Tibial artery (tissue), 4 donors: ENCODE measurements at places on chromosomes 5 and 9.

GRCh38 chr9:73152953-73153352 lies 1.3 kb downstream of the ANXA1 start:
- peak overlapping the region; percentile 55 for H3K4me3 ChIP-seq
- no peaks in the 10 kb centered on the region for H3K36me3 ChIP-seq
- no peaks in the 10 kb centered on the region for H3K27me3 ChIP-seq
- H3K27ac ChIP-seq, result peak overlapping the region; percentile 79
- H3K4me1 ChIP-seq, result peaks cover 55% of the 10 kb centered on the region

DNA sequence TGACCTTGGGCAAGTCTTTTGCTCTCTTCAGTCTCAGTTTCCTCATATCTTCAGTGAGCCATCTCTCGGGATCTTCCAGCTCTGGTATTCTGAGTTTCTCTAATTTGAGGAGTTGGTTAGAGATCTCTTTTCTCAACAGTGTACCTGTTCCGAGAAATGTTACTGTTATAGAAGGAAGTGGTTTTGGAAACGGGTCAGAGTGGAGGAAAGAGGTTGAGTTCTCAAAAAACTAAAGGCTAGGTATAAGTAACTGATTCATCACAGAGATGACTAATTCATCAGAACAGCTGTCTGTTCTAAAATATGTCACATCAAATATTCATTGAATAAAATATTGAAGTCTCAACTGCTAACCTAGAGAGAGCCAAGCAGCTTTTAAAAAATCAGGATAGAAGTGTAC lies 106.6 kb downstream of the PALM2AKAP2 start:
- no peaks in the 10 kb centered on the region for H3K36me3 ChIP-seq
- no peaks in the 10 kb centered on the region for H3K27me3 ChIP-seq
- peaks cover 26% of the 10 kb centered on the region for H3K4me1 ChIP-seq
- no peak for DNase-seq

- H3K4me1 ChIP-seq, result peaks cover 17% of the 10 kb centered on the region
- H3K4me3 ChIP-seq, result no peak overlapping the region
- no peak for DNase-seq
- H3K36me3 ChIP-seq, result peaks cover 27% of the 10 kb centered on the region
- H3K27ac ChIP-seq, result no peak overlapping the region
Measured at GRCh38 chr5:109350537-109351270, 59.1 kb downstream of the PJA2 start.

DNA sequence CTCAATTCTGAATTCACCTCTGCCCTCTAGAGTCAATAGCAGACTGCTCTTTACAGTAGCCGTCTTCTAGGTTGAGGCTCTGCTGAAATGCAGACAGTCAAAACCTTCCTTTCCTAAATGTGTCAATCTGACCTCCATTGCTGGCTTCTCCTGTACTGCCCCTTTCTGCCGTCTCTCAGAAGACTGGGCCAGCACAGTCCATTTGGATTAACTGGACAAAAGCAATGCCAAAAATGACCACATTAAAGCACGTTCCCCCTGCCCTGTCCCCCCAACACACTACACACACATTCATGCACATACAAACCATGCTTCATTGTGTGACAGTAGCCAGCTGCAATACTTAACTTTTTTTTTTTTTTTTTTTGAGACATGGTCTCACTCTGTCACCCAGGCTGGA lies 130.2 kb upstream of the LIFR start:
- H3K36me3 ChIP-seq, result no peaks in the 10 kb centered on the region
- DNase-seq, result no peak
- H3K4me3 ChIP-seq, result no peak overlapping the region

- H3K27ac ChIP-seq, result peak overlapping the region; percentile 94
- H3K27me3 ChIP-seq, result no peaks in the 10 kb centered on the region
- no peaks in the 10 kb centered on the region for H3K36me3 ChIP-seq
- DNase-seq, result no peak
Measured at GRCh38 chr5:139636207-139636792, 11.8 kb upstream of the CXXC5 start.

DNA sequence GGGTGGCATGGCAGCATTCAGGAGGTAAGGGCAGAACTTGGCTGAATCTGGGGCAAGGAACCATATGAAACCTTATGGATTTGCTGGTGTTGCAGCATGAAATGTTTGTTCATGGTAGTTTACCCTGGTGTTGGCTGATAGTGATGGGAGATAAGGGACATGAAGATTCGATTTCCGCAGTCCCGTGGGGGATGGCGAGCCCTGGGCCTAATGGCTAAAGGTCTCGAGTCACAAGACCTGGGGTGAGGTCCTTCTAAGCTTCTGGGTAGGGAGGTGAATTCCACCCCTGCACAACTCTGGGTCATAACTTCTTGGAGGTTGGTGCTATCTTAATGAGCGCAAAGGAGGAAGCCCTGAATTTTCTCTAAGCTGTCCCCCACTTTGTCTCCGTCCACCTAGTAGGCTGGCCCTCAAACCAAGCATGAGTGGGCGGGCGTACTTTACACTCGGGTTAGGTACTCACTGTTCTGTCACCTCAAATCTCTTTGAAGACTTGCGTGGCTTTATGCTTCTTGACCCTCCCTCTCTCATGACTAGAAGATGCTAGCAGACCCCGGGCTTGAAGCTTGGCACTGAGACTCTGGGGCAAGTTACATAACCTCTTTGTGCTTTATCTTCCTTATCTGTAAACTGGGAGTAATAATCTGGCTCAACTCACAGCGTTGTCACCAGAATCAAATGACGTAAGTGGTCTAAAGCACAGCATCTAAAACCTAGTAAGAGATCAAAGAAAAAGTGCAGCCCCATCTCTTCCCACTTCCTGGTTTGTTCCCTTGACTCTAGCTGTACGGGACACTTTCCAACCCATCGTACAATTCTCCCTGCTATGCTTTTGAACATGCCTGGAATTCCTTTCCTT lies 72.5 kb downstream of the BASP1 start:
- no peak overlapping the region for H3K27ac ChIP-seq
- no peaks in the 10 kb centered on the region for H3K4me1 ChIP-seq
- no peaks in the 10 kb centered on the region for H3K36me3 ChIP-seq
- H3K4me3 ChIP-seq, result no peak overlapping the region

DNA sequence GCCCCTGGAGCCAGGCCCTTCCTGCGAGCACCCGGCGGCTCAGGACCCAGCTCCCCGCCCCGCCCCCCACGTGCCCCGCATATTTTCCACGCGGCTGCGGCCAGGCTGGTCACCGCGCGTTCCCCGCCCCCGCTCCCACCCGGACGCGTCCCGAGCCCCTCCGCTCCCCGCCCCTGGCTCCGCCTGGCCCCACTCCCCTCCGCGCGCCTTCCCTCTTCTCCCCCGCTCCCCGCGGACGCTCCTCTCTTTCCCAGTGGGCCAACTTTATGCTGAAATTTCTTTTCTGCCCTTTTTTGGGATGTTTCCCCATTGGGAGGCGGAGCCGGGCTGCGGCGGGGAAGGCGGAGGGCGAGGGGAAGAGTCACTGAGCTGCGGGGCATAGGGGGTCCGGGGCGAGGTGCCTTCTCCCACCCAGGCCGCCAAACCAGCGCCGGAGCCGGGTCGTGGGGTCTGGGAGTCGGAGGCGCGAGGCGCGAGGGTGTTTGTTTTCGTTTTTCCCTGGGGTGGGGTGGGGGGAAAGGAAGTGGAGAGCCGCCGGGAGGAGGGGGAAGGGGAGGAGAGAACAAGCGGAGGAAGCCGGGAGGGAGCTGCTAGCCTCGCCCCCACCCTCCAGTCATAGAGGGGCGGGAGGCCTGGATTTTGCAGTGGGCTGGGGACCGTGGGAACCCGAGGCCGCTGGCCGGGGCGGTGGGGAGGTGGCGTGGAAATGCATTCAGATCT lies 1.0 kb upstream of the TPM2 start:
- peaks cover 22% of the 10 kb centered on the region for H3K4me1 ChIP-seq
- no peaks in the 10 kb centered on the region for H3K27me3 ChIP-seq
- H3K27ac ChIP-seq, result peak overlapping the region; percentile 96
- peak overlapping the region; percentile 94 for H3K4me3 ChIP-seq

GRCh38 chr5:132296412-132297016 lies 2.3 kb downstream of the SLC22A4 start:
- H3K4me3 ChIP-seq, result no peak overlapping the region
- H3K27me3 ChIP-seq, result no peaks in the 10 kb centered on the region
- H3K4me1 ChIP-seq, result no peaks in the 10 kb centered on the region
- DNase-seq, result no peak
- H3K27ac ChIP-seq, result no peak overlapping the region

GRCh38 chr5:94473936-94474335 lies 144.5 kb downstream of the KIAA0825 start:
- H3K4me3 ChIP-seq, result no peak overlapping the region
- H3K36me3 ChIP-seq, result peaks cover 4% of the 10 kb centered on the region
- no peak overlapping the region for H3K27ac ChIP-seq
- no peak for DNase-seq

GRCh38 chr5:58224221-58224620 lies 235.7 kb downstream of the PLK2 start:
- peak overlapping the region; percentile 50 for H3K27ac ChIP-seq
- DNase-seq, result no peak
- no peaks in the 10 kb centered on the region for H3K4me1 ChIP-seq
- no peaks in the 10 kb centered on the region for H3K27me3 ChIP-seq
- H3K36me3 ChIP-seq, result no peaks in the 10 kb centered on the region
- H3K4me3 ChIP-seq, result no peak overlapping the region

DNA sequence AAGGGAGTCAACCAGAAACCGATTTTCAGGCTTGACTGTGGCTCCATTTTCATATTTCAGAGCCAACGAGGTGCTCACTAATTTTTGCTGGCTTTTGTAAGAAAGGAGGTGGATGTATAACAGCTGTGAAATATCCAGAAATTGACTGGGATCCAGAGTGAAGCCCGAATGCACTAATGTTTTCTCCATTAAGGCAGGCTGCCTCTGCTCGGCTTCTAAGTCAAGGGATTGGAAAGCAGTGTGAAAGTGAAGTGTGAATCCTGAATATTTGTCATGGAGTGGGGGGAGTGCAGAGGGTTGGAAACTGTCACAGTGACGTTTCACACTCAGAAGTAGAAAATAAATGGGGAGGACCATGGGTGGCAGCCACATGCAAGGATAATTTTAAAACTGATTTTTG lies 237.4 kb downstream of the GOLPH3 start:
- DNase-seq, result no peak
- no peak overlapping the region for H3K27ac ChIP-seq
- H3K27me3 ChIP-seq, result no peaks in the 10 kb centered on the region
- H3K4me3 ChIP-seq, result no peak overlapping the region

- H3K27ac ChIP-seq, result no peak overlapping the region
- peaks cover 20% of the 10 kb centered on the region for H3K4me1 ChIP-seq
- H3K27me3 ChIP-seq, result no peaks in the 10 kb centered on the region
- no peaks in the 10 kb centered on the region for H3K36me3 ChIP-seq
- H3K4me3 ChIP-seq, result no peak overlapping the region
- no peak for DNase-seq
Measured at GRCh38 chr5:138610918-138611677, 35.9 kb upstream of the HSPA9 start.

DNA sequence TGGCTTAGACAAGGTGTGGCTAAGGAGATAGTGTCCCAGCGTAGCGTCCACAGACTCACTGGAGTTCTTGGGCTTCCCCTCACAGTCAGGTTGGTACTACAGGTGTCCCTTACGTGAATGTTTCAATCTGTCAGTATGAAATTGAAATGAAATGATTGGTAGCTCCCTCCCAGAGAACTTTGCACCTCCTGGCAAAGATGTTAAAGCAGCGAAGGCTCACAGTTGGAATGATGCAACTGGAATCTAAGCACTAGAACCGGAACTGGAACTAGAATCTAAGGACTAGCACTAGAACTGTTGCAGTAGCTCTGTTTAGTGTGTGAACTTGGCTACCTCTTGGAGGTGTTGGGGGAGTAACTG lies 1.1 kb downstream of the SLC31A1 start:
- peak overlapping the region; percentile 85 for H3K27ac ChIP-seq
- no peaks in the 10 kb centered on the region for H3K4me1 ChIP-seq
- no peaks in the 10 kb centered on the region for H3K27me3 ChIP-seq
- H3K36me3 ChIP-seq, result no peaks in the 10 kb centered on the region
- H3K4me3 ChIP-seq, result peak overlapping the region; percentile 75

GRCh38 chr9:91580136-91580535 lies 156.5 kb upstream of the NFIL3 start:
- DNase-seq, result no peak
- H3K4me3 ChIP-seq, result no peak overlapping the region
- no peaks in the 10 kb centered on the region for H3K36me3 ChIP-seq
- no peak overlapping the region for H3K27ac ChIP-seq
- H3K27me3 ChIP-seq, result no peaks in the 10 kb centered on the region

GRCh38 chr5:1423901-1424603 lies 21.2 kb downstream of the SLC6A3 start:
- DNase-seq, result no peak
- no peaks in the 10 kb centered on the region for H3K36me3 ChIP-seq
- H3K27me3 ChIP-seq, result no peaks in the 10 kb centered on the region
- no peak overlapping the region for H3K4me3 ChIP-seq
- H3K4me1 ChIP-seq, result no peaks in the 10 kb centered on the region

- H3K36me3 ChIP-seq, result no peaks in the 10 kb centered on the region
- H3K4me3 ChIP-seq, result no peak overlapping the region
- no peaks in the 10 kb centered on the region for H3K4me1 ChIP-seq
- no peaks in the 10 kb centered on the region for H3K27me3 ChIP-seq
- DNase-seq, result no peak
Measured at GRCh38 chr9:31347082-31347617, 1037.3 kb upstream of the ACO1 start.

GRCh38 chr9:120742951-120743416 lies 28.7 kb upstream of the MEGF9 start:
- H3K27me3 ChIP-seq, result no peaks in the 10 kb centered on the region
- no peak overlapping the region for H3K4me3 ChIP-seq

- H3K27ac ChIP-seq, result no peak overlapping the region
- DNase-seq, result no peak
- H3K27me3 ChIP-seq, result no peaks in the 10 kb centered on the region
Measured at GRCh38 chr9:68877219-68877618, 136.7 kb downstream of the PRKACG start.

- no peak overlapping the region for H3K4me3 ChIP-seq
- no peaks in the 10 kb centered on the region for H3K36me3 ChIP-seq
- DNase-seq, result no peak
- H3K4me1 ChIP-seq, result no peaks in the 10 kb centered on the region
Measured at GRCh38 chr5:93715327-93715726, 26.1 kb downstream of the POU5F2 start.

- no peaks in the 10 kb centered on the region for H3K27me3 ChIP-seq
- peak overlapping the region; percentile 42 for H3K27ac ChIP-seq
- DNase-seq, result no peak
- H3K4me1 ChIP-seq, result peaks cover 32% of the 10 kb centered on the region
- no peaks in the 10 kb centered on the region for H3K36me3 ChIP-seq
Measured at GRCh38 chr5:138981131-138981530, 106.0 kb upstream of the LRRTM2 start.

- no peaks in the 10 kb centered on the region for H3K4me1 ChIP-seq
- no peaks in the 10 kb centered on the region for H3K36me3 ChIP-seq
- DNase-seq, result no peak
- no peaks in the 10 kb centered on the region for H3K27me3 ChIP-seq
- H3K27ac ChIP-seq, result no peak overlapping the region
- no peak overlapping the region for H3K4me3 ChIP-seq
Measured at GRCh38 chr5:79062436-79062835, 7.0 kb downstream of the DMGDH start.

DNA sequence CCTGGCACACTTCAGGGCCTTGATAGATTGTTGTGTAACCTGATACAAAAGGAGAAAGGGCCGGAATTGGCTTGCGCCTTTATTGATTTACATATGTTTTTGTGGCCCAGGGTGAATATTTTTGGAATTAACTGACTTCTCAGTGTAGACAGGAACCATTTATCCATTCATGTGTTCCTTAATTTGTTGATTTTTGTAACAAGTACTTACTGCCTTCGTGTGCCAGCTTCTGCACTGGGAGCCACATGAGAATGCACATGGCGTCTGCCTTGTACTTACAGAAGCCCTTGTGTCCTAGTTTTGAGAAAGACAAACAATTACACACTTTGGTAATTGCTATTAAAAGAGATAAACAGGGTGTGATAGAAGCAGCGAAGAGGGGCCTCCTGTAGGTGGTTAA lies 26.4 kb downstream of the EHMT1 start:
- H3K36me3 ChIP-seq, result no peaks in the 10 kb centered on the region
- H3K27ac ChIP-seq, result no peak overlapping the region
- no peak overlapping the region for H3K4me3 ChIP-seq
- H3K4me1 ChIP-seq, result peaks cover 15% of the 10 kb centered on the region
- no peak for DNase-seq
- H3K27me3 ChIP-seq, result no peaks in the 10 kb centered on the region
